ENCODE measurements at places on chromosomes 5 and 9.

- DNase-seq, result no peak
Observed at GRCh38 chr5:93280518-93280917, 300.5 kb downstream of the NR2F1-AS1 start.

- DNase-seq, result no peak
Observed at GRCh38 chr9:101480386-101480785, 44.8 kb upstream of the ALDOB start.

- DNase-seq, result no peak
Observed at GRCh38 chr5:59725392-59725767, 168.1 kb downstream of the PDE4D start.

DNA sequence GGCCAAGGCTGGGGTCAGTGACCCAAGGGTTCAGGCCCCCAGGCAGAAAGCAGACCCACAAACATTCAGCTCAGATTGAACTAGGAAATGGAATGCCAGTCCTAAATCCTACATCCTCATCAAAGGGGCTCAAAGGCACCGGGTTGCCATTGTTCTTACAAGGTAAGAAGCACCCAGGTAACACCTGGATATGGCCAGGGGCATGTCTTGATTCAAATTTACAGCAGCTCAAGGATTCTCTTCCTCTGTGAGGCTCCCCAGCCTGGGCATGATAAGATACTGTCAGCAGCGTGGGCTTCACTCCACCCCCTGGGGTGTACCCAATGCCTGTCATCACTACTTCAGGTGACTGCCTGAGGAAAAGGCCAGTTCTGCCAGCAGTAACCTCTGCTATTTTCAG, 92.1 kb upstream of the FSTL4 start:
- no peak for DNase-seq

DNA sequence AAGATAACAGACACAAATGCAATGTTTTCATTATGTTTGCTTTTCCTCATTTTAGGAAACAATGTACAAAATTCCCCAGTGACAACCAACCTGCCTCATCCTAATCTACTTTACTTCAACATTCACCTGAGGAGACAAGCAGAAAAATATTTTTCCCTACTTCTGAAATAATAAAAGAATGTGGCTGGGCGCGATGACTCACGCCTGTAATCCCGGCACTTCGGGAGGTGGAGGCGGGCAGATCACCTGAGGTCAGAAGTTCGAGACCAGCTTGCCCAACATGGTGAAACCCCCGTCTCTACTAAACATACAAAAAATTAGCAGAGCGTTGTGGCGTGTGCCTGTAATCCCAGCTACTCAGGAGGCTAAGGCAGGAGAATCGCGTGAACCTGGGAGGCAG, 36.9 kb downstream of the MYO10 start:
- DNase-seq, result no peak

DNA sequence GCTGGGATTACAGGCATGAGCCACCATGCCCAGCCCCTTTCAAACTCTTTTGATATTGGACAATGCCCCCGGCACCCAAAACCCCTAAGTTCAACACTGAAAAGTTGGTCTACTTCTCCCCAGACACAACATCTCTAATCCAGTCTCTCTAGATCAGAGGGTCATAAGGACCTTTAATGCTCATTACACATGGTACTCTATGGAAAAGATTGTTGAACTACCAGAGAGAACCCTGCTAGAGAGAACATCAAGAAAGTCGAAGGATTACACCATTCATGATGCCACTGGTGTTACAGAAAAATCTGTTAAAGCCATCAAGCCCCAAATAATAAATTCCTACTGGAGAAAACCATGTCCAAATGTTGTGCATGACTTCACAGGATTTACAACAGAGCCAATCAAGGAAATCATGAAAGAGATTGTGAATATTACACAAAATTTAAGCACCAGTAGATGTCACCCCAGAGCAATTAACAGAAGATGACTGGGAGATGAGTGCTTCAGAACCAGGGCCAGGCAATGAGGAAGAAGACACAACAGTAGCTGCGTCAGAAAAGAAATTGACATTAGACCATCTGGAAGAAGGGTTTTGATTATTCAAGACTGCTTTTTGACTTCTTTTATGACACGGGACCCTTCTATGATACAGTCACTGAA, 28.3 kb upstream of the NIPAL4 start:
- DNase-seq, result no peak

DNA sequence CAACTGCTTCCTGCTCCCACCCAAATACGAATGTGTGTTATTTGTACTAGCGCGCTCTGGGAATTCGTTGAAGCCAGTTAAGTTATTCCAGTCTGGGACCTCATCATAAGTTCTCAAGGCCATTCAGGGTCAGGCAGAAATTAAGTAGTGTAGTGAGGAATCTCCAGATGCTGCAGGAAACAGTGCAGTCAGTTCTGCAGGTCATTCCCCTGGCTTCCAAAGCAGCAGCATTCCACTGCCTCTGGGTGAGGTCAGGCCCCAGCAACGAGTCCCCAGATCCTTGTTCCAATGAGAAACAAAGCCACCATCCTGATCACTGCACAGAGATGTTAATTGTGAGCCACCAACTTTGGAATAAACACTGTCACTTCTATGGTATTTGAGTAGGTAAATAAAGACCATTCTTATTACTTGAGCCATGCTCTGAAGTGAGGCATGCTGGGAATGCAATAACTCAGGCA, 33.1 kb downstream of the SVEP1 start:
- DNase-seq, result no peak

DNA sequence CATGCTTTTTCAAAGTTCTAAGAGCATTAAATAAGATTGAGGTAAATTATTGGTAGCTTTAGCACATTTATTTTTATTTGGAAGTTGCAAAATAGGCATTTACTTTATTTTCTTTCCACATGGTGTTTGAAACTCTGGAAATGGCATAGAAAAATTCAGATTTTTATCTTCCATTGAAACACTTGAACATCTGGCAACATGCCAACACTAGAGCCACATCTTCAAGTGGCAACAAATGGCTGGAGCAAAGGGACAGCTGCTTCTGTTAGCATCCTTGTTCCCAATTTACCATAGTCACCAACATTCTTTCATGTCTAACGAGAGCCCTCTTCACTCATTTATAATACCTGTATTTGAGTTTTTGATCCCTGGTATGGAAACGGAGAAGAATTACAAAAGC, 539.9 kb downstream of the ZNF608 start:
- no peak for DNase-seq

GRCh38 chr9:126591922-126592321, 21.8 kb upstream of the LMX1B start:
- no peak for DNase-seq

- DNase-seq, result no peak
Observed at GRCh38 chr5:166324372-166324771, 1967.1 kb upstream of the WWC1 start.

DNA sequence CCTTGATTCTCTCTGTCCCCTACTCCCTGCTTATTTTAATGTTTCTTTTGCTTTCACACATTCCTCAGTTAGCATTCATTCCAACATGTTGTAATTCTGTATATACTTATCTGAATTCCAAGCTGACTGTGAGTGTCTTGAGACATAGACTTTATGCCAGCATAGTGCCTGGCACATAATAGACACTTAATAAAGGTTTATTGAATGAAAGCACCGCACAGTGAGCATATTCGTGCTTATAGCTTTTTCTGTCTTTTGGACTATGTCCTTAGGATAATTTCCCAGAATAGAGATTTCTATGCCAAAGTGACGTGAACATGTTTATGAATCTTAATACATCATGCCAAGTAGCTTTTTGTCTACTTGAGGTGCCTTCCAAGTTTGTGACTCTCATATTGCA, 174.6 kb downstream of the CD180 start:
- no peak for DNase-seq

DNA sequence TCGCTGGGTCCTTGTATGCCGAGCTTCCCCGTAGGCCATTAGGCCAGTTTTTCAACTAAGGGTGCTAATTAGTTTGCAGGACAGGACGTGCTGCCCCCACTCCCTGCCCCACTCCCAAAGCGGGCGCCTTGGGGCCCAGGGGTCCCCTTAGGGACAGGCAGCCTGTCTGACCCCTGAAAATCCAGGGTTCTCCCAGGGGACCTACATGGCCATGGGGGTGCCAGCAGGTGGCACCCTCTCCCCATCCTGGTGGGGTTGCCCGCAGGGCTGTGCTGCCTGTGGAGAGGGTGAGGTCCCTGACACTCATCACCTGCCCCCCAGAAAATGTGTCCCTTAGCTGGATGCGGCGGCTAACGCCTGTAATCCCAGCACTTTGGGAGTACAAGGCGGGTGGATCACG, 8.5 kb upstream of the CCDC187 start:
- DNase-seq, result no peak

DNA sequence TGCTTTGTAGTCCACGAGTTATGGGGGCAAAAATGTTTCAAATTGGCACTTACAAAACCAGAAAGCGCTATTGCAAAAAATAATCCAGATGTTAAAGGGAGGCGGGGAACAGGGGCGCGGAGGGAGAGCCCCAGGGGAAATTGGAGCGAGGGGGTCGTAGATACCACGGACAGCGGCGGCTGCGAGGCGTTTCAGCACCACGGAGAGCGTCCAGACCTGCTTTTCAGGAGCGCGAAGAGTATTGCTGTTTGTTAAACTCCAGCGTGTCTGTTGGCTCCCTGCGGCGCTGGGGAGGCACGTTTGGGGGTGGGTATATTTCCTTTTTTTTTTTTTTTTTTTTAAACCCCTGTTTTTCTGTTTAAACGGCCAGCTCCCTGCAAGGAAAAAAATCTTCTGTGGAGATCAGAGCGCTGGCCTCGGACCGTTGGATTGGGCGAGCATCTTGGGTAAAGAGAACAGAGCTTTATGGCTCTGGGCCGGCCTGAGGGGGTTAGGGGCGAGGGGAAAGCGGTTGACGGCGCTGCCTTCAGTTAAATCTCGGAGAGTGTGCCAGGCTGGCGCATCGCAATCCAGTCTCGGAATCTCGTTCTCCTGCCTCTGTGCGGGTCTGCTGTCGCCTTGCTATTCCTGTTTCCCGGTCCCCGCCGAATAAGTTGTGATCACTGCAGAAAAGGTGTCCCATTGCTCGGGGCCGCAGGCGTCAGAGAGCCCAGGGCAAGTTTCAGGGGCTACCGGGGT, at the start of gene GLRA1:
TSS of gene GLRA1 (minus strand) at position 288 of the 738 bp plus-strand sequence. CDS start 302 bp downstream, outside the sequence.
- DNase-seq, result peak; percentile 36

DNA sequence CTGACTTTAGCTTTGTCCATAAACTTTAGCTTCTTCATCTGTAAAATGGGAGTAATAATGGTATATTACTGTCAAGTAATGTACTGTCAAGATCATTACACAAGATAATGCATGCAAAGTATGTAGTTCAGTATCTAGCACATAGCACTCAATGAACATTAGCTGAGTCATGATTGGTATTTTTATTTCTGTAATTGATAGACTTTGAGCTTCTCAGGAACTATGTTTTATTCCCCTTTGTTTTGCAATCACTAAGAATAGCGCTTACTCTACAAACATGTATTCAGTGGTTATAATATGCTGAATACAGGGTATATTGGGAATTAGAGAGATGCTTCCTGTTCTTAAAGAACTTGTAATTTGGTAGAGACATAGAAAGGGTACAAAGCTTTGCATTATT, 142.3 kb upstream of the KLF9 start:
- DNase-seq, result no peak

DNA sequence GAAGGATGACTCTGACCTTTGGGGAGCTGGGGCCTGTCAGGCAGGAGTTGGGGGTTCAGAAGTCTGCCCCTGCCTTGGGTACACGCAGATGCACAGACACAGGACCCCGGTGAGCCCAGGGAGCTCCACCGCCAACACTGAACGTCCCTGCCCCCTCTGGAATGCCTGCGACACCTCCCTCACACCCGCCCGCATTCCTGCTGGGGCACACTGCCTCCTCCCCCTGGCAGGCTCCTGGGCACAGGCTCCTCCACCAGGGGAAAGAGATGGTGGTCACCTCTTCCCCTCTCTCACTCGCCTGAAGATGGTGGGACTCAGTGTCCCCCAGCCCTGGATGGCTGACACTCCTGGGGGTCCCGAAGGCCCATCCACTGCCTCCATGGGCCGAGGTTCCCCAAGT, 12.0 kb downstream of the CRB2 start:
- no peak for DNase-seq

DNA sequence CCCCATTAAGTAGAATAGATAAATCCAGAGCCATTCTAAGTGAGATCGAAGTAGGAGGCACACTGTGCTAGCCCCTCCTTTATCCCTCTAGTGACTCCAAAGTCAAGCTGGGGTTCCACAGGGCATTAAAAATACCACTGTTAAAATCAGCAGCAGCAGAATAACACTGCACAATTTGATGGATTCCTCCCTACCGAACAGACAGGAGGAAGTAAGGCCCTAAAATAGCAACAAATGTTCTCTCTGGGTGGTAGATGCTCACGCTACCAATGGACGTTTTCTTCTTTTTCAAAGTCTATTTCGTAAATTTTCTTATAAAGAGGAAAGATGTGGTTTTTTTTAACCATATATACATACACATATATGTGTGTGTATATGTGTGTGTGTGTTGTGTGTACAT, 54.4 kb downstream of the FBXW11 start:
- DNase-seq, result no peak

DNA sequence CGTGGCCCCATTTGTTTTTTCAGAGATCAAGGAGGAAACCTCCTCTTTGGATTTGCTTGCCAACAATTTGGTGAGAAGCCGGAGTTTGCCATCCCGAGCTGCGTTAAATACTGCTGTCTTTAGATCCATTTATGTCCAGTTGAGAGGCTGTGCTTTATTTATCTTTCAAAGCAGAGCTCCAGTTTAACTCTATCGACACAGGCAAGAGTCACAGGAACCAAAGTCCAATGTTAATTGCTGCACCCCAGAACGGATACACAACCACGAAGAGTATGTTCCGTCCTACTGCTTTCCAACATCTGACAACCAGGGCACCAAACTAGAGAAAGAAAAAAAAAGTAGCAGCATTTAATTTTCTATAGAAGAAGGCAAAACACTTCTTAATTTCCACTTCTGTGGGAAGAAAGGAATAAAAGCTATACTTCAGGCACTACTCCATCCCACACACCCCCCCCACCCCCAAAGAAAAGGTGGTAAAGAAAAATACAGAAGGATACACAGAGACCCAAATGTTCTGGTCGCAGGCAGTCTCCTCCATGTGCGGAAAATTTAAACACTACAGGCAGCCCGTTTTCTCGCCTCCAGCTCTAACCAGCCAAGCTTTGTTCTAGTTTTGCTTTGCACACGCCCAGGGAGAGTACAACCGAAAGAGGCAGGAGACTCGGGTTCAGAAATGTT, 1.1 kb downstream of the FEM1C start:
- DNase-seq, result no peak

GRCh38 chr5:58239731-58240130, 220.2 kb downstream of the PLK2 start:
- no peak for DNase-seq

- DNase-seq, result no peak
Observed at GRCh38 chr5:146098047-146098446, 7.3 kb downstream of the PLAC8L1 start.

- no peak for DNase-seq
Observed at GRCh38 chr9:69894720-69895119, 74.1 kb downstream of the CFAP95 start.

DNA sequence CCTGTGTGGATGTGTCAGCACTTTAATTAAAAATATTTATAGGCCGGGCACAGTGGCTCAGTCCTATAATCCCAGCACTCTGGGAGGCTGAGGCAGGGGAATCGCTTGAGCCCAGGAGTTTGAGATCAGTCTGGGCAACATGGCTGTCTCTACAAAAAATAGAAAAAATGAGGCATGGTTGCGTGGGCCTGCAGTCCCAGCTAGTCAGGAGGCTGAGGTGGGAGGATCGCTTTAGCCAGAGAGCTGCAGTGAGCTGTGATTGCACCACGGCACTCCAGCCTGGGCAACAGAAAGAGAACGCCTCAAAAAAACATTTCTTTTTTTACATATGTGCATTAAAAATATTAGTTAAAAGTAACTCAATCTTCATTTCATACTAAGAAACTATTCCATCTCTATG, 6.2 kb downstream of the TBC1D9B start:
- DNase-seq, result no peak
